ENCODE measurements at places on chromosomes 12 and 14.

- DNase-seq = no peak
Observed at GRCh38 chr14:28876572-28876945, 110.0 kb downstream of the FOXG1 start.

GRCh38 chr12:43957732-43958372, 122.0 kb downstream of the TMEM117 start:
- peak; percentile 50 for DNase-seq

- DNase-seq = no peak
Observed at GRCh38 chr12:38872156-38872555, 33.2 kb downstream of the CPNE8 start.

GRCh38 chr14:62854951-62855350, 190.3 kb downstream of the KCNH5 start:
- no peak for DNase-seq

- no peak for DNase-seq
Observed at GRCh38 chr14:89171168-89171567, 245.9 kb downstream of the FOXN3 start.

DNA sequence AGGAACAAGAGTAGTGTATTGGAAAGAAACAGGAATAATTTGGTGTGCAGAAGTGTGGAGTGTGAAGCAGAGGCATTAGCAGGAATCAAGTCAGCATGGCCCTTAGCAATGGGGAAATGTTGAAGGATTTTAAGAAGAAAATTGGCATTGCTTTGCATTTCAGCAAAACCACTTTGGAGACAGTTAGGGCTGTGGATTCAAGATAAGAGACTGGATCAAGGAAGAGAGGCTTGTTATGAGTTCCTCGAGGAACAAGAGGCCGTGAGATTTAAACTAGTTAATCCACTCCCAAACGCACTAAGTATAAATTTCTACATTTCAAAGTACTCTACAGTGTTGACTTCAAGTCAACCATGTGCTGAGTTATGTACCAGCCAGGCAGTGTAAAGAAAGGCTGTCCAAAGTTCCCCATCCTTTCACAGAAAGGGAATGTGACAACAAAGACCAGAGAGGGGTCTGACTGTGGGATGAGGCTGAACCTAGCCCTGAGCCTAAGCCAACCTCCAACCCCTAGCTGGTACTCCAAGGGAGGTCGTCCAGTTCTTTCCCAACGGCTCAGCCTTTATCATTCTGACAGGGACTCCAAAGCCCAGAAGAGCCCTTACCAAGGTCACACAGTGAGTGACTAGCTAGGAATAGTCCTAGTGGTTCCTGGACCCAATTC, 91.2 kb upstream of the BMP4 start:
- no peak for DNase-seq

GRCh38 chr14:42911642-42912041, 1305.0 kb downstream of the LRFN5 start:
- peak; percentile 1 for DNase-seq

- DNase-seq = no peak
Observed at GRCh38 chr14:58805605-58806409, 168.0 kb downstream of the DACT1 start.

DNA sequence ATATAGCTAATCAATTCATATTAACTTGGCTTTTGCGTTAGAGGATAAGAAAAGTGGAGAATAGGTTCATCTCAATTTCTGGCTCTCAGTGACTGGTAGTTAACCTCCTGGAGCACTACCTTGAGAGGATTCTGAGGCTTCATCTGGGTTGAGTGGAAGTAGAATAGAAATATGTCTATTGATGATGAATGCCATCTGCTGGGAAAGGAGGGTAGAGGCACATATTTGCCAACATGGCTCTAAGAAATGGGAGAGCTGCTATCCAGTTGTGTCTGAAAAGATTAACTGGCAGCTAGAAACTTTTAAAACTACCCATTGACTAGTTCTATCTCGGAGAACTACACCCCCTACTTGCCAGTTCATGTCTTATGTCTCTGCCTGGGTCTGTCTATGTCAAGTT, 530.1 kb downstream of the NRXN3 start:
- no peak for DNase-seq

Data from hematopoietic multipotent progenitor cell treated with erythropoietin and hydrocortisone succinate and interleukin-3 and kit ligand, for 8 days (in vitro differentiated cells).